Stimulated activated effector memory CD8-positive, alpha-beta T cell treated with anti-CD3 and anti-CD28 coated beads, Interleukin-12 subunit alpha, Interleukin-12 subunit beta, amount 100 ng/mL, for 72 hours (primary cell): ENCODE measurements at places on chromosomes 12 and 14.

DNA sequence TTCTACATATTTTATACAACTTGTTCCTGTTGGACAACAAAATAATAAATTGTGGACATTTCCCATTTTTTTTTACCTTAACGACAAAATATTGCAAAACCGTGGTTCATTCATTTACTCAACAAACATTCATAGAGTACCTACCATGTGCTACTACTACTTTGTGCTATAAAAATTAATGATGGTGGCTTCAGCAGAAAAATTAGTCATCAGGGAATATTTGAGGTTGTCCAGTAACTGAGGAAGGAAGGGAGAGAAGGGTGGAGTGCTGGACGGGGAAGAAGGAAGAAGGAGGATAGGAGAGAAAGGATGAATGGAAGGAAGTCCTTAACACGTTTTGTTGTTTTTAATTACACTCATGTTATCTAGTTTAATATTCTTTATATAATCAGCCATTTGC, 53.7 kb downstream of the PPFIBP1 start:
- no peak for DNase-seq

- no peak for DNase-seq
These were observed 218.8 kb downstream of the BTG1 start for GRCh38 chr12:91926848-91927247.

DNA sequence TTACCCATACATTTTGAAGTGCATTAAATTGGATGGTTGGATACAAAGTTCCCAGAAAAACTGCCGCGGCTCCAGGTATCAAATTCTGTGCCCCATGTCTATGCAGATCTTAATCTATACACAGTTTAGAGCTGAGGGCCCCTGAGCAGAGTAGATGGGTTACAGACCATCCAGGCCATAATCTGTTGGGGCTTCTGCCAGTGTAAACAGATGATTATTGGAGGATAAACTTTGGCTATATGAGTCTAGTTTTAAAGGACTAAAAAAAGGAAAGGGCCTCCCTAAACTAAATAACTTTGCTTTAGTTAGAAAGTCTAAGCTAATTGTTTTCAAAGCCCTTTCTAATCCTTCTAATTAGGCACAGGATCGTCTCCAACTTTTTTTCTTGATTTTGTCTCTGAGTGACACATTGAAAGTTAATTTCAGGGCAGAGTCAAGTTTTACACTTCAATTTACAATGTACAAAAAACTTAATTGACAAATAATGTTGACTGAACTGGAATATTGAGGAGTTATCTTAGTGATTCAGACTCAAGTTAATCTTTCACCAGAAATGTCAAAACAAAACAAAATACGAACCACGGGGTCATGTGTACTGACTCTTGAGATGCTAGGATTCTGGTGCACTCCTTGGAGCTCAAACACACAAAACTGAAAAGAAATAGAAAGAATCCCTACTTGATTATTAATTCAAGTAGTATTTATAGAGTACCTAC, 133.9 kb upstream of the SCAF11 start:
- no peak for DNase-seq

DNA sequence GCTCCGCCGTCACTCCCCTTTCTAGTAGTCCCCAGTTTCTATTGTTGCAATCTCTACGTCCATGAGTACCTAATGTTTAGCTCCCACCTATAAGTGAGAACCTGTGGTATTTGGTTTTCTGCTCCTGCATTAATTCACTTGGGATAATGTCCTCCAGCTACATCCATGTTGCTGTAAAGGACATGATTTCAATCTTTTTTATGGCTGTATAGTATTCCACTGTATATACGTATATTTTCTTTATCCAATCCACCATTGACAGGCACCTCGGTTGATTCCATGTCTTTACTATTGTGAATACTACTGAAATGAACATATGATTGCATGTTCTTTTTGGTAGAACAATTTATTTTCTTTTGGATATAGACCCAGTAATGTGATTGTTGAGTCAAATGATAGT, 114.7 kb downstream of the ANKS1B start:
- DNase-seq, result no peak

GRCh38 chr12:125797421-125798175, 732.4 kb downstream of the AACS start:
- no peak for DNase-seq

DNA sequence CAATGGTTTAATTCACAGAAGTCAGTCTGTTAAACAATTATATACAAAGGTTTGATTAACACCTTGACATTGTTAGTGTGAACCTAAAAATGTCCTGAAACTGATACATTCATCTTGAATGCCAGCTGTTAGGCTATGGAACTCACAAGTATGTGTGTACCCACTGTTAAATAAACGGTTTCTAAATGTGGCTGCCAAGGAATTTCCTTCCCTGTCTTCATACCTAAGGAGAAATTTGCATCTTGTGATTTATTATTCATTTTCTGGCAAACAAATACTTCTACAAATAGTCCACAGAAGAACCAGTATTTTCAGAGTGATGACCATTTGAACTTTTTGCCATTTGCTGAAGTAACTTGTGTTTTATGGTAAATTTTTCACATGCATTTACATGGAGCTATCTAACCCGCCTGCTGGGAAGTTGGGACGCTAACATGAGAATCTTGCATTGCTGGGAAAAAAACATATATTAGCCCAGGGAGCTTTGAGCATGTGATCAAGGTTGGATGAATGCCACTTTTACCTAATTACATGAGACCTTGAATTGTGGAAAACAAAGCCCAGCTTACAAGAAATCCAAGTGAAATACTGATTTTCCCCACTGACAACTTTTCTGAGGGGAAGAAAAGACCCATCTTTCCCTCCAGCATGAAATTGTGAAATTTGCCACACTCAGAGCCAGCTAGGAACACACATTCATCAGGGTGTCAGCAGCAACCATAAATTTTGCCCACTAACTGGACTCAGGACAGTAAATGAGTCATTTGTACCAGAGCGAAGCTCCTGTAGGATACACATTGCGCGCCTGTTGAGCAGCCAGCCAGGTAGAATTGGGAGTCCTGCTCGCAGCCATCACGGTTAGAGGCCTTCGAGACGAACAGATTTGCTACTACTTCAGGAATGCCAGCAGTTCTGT, 118.0 kb downstream of the KICS2 start:
- DNase-seq, result no peak

GRCh38 chr12:132071830-132072384, 72.2 kb downstream of the DDX51 start:
- DNase-seq, result no peak

DNA sequence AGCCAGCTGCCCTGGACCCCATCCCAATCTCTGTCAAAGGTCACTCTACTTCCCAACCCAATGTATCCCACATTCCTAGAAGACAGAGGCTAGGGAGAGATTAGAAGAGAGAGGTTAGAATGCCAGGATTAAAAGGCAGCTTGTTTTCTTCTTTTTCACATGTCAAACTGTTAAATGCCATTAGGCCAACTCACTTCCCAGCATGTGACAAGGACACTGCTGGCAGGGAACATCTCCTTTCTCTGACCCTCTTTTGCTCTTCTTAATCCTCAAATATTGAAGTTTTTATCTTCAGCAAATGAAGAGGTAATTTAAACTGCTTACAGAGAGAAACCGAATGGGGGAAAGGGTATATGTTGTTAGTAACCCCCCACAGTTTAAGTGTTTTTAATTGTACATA, 89.1 kb downstream of the BBS10 start:
- no peak for DNase-seq

GRCh38 chr12:108193917-108194316, 64.8 kb downstream of the WSCD2 start:
- no peak for DNase-seq

DNA sequence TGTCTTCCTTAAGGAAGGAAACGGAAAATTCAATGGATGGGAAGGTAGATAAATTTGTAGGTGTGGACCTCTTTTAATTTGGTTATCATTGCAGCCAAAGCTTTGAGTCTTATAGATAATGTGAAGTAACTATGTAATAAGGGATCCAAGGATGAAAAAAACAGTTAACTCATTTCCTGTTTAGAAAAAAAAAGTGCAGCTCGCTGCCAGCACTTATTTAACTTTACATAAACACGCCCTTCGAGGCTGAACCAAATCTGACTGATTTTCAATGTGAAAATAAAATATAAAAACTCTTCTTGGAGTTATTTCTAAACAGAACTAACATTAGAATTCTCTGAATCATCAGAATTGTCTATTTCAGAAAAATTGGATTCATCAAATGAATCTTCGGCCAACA, 7.0 kb downstream of the NUBPL start:
- DNase-seq, result no peak

DNA sequence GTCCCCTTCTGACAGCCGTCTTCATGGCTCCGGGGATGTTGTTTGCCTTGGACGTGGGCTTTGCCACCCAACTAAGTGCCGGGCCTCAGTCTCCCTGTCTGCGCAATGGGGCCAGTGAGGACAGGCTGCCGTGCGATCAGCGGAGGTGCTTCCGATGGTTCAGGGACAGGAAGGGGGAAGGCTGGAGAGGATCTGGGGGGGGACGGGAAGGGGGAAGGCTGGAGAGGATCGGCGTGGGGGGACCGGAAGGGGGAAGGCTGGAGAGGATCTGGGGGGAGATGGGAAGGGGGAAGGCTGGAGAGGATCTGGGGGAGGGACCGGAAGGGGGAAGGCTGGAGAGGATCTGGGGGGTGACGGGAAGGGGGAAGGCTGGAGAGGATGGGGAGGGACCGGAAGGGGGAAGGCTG, 3.4 kb downstream of the MMP17 start:
- no peak for DNase-seq

DNA sequence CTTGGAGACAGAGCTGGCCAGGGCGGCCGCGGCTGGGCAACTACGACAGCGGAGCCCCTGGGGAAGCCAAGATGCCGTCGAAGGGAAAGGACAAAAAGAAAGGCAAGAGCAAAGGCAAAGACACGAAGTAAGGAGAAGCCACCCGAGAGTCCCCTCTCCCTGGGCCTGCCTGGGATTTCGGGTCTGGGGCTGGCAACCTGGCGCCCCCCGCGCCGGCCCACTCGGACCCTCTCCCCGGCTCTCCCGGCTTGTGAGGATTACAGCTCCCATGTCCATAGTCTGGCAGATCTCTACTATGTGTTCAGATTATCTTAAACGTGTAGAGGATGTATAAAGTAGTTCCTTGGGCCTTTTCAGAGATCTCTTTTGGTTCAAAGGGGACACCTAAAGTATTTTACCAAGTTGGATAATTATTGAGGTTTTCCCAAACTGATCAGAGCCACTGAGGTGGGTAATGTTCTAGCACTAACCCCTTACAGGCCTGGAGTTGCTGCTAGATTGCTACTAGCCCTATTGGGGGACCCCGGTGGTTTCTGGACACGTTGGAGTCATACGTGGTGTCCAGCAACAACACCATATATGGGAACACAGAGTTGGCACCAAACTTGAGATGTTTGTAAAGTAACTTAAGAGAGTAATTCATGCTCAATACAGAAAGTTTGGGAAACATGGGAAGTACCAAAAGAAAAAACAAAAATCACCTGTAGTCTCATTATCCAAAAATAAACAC, 424 bp downstream of the BBOF1 start:
- no peak for DNase-seq

DNA sequence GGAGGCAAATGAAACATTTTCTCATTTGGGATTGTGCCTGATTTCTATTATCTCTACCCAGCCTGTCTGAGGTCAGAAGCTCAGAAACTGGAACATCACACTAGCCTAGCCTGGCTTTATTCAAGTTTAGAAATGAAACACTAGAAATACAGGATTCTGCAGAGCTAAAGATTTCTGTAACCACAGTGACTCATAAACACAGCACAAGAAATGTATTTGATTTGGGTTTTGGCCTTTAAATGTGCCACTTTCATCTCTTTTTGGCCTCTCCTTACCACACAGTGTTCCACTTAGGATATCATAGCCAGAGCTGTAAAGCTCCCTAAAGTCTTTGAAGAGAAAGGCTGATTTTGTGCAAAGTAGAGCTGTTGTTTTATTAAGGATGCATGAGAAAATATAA, 307.5 kb downstream of the EMP1 start:
- no peak for DNase-seq

DNA sequence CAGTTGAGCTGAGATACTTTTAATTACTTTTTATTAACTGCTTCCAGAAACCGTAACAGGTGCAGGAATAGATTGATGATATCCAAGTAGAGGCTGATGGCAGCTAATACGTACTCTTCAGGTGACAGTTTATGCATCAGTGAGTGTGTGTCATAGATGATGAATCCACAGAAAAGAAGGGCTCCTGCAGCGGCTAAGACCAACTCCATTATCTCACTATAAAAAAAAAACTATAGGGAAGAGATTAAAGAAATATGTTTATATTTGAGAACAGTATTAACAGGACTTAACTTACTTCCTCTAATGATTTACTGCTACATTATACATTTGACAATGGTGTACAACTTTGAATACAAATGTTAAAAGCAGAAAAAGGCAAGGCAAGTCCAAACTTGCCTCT, 7.4 kb upstream of the LLPH start:
- DNase-seq, result no peak

DNA sequence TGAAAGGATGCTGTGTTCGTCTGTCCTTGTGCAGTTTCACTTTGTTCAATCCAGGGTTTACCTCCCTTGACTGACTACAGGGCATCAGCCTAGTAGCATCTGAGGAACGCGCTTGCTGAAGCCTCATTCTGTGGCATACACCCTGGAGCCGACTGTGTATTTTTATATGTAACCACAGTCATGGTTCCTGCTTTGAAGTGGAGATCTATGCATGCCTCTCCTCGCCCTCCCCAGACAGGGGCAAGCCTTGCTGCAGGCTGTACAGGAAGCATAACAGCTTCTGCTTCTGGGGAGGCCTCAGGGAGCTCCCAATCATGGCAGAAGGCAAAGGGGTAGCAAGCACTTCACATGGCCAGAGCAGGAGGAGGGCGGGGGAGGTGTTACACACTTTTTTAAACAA, 262.1 kb downstream of the BCL11B start:
- DNase-seq, result no peak

DNA sequence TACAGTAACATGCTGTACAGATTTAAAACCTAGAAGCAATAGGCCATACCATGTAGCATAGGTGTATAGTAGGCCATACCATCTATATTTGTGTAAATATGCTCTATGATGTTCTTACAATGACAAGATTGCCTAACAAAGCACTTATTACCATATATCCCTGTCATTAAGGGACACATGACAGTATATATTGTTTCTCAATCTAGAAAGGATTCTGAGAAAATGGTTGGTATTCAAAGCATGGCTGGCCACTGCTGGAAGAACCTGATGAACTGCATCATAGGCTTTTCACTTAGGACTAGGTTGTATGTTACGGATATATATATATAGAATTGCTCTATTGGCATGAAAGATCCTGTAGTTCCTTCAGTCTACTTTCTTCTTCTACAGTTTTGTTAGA, 125.2 kb upstream of the SLC38A2 start:
- DNase-seq, result no peak

GRCh38 chr12:5685935-5686334, 254.0 kb downstream of the NTF3 start:
- DNase-seq, result no peak

- DNase-seq, result no peak
These were observed 167.6 kb downstream of the ANO2 start for GRCh38 chr12:5777451-5777850.

DNA sequence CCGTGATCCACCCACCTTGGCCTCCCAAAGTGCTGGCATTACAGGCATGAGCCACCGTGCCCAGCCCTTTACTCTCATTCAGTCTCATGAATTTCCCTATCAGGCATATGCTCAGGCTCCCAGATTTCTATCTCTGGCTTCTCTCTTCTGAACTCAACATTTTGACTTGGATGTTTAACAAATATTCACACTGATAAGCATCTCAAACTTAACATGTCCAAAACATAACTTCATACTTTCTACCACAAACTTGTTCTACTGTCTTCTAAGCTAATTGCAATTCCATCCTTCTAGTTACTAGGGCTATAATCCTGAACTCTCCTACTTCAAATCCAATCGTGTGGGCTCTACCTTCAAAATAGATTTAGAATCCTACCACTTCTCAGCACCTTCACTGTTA, 73.9 kb upstream of the PAWR start:
- no peak for DNase-seq
